ENCODE measurements at places on chromosomes 5 and 9.

- no peak for DNase-seq
Measured at GRCh38 chr9:88380118-88380517, 8.1 kb upstream of the SPIN1 start.

DNA sequence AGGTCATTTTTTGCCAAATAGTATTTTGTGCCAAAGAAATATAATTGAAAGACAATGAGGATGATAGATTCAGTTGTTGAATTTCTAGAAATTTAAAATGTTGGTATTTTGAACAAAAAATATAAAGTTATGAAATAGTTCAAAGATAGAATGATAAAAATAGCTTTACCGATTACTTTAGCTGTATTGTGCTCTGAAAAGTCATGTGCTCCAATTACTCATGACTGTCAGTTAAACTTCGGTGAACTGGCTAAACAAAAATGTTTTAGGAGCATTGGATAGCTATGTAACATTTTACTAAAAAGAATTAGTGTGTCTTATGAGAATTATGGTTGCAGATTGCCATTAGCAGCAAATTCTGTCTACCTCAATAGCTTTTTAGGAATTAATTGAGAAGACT, 177.3 kb upstream of the VCAN start:
- DNase-seq = no peak

GRCh38 chr5:123748239-123748638, 236.3 kb downstream of the CSNK1G3 start:
- DNase-seq = no peak

DNA sequence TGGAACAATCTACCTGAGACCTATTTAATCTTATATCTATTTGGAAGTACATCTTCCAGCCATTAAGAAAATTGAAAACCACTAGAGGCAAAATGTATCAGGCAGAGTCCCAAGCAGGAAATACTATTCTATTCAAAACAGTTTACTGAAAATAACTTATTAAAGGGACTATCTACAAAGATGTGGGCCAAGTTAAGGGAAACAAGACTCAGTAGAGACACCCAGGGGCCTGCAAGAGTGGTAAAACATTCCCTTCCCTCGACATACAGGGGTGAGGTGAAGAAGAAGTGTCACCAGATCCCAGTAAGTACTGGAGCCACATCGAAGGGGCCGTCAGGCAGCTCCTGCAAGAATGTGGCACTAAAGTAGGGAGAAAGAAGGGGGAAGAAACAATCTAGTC, 12.1 kb upstream of the NRG2 start:
- no peak for DNase-seq

DNA sequence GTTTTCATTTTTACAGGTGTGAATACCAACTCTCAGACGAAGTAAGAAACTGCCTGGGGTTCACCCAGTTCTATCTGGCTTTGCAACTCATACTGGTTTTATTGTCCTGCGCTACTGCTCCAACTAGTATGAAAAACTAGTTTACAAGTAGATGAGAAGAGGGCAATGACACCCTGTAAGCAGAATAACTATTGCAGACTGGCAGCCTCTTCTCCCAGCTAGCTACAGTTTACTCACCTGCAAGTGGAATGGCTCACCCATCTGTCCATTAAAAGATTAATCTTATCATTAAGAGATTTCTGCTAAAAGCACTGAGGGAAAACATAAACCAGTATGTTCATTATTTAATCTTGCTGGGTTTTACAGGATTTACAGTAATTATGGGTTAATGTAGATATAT, 113.4 kb downstream of the FRMD3 start:
- DNase-seq = no peak

DNA sequence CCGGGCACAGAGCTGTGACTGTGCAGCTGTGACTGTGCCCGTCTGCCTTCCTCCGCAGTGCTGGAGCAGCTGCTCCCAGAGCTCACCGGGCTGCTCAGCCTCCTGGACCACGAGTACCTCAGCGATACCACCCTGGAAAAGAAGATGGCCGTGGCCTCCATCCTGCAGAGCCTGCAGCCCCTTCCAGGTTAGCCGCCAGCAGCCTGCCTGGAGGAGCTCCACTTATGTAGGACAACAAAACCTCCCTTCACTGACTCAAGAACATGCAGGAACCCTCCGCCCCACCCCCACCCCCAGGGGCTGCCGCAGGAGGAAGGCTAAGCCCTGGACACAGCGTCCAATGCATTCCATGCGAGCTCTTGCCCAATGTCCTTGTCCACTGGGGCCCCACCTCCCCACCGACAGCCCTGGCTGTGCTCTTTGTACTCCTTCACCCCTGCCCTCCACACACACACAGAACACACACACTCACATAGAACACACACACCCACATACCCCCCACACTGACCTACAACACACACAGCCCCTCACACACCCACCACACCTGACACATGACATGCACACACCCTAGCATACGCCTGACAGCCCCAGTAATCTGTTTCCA, 27.9 kb downstream of the AFAP1L1 start:
- no peak for DNase-seq

DNA sequence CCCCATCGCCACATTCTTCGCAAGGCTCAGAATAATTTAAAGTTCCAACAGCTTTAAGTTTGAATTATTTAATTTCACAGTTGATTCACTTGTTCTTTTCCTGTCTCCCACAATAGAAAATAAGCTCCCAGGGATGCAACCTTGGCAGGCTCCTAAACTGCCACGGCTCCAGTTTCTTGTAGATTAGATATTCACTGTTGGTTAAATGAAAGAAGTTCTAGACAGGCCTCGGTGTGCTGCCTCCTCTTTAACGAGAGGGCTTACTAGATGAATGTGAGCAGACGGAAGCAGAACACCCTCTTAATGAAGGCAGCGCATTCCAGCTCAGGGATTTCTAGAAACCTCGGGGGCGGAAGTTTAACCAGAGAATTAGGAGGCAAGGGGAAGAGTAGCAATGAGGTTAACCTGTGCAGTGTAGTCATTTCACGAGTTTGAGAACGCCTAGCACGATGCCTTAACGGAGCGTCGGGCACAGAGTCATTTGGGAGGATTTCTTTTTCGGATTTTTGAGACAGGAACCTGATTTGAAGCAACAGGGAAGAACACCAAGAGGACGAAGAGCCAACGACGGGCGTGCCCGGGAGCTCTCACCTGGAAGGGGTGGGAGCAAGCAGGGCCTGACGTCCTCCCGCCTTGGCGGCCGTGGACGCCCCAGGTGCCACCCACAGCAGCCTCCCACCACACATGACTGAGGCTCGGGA, 637 bp upstream of the SMC5 start:
- peak; percentile 25 for DNase-seq

DNA sequence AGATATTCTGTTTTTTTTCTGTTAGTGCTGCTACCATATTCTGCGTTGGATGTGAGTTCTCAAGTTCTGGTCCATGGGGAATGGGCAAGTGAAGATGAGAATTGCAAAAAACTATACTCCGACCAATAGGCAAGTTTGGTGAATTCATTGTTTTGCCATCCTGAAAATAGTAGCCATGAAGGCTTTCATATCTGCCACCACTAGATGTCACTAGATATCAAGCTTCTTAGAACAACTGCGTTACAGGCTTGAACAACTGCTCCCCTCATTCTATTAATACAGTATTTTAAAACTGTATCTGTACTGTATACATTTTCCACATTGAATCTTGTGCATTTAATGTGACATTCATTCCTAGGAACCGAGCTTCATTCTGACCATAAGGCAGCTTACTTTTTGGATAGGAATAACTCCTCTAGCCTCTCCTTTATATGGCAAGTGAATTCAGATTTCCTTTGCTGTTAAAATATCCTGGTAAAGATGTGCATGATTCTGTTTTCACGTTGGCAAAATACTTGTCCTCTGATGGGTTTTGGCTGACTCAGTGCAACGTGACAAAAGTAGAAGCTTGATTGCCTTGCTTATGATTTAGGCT, 163.6 kb downstream of the SREK1 start:
- no peak for DNase-seq

GRCh38 chr5:164713682-164714081, 1208.3 kb downstream of the MAT2B start:
- no peak for DNase-seq

DNA sequence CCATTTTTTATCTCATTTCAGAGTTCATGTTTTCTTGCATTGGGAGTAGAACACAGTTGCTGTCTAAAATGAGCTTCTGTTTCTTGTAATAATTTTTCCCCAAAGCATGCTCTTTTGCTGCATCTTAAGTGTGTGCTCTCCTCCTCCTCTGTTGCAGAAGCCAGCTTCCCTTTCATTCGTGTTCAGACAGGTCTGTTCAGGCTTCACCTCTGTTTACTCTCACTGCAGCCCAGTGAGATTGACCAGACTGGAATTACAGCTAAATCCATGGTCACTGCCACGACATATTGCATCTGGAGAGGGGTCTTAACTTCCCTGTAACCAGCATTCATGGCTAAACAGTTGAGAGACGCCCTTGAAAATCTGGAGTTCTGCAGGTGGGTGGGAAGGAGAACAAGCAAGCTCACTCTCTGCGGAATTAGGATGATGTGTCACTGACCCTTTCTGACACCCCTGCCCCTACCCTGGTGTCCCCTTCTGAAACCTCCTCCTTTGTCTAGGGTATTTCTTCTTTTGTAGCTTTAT, 223.2 kb downstream of the FSTL4 start:
- no peak for DNase-seq

GRCh38 chr5:35159370-35159742, 70.9 kb downstream of the PRLR start:
- DNase-seq = no peak

DNA sequence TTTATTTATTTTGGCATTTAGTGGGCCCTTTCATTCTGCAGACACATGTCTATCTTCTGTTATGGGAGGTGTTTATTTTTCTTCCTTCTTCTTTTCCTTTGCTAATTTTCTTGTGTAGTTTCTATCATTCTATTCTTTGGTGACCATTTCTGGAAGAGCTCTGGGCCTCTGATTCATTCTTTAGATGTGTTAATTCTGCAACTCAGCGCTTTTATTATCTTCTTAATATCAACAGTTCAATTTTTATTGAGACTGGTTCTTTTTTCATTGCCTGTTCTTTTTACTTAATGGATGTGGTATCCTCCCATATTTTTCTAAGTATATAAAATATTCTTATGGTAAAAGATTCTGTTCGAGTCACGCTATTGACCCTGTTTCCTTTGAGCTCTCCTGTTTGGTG, 112.0 kb downstream of the HSPA4 start:
- no peak for DNase-seq

DNA sequence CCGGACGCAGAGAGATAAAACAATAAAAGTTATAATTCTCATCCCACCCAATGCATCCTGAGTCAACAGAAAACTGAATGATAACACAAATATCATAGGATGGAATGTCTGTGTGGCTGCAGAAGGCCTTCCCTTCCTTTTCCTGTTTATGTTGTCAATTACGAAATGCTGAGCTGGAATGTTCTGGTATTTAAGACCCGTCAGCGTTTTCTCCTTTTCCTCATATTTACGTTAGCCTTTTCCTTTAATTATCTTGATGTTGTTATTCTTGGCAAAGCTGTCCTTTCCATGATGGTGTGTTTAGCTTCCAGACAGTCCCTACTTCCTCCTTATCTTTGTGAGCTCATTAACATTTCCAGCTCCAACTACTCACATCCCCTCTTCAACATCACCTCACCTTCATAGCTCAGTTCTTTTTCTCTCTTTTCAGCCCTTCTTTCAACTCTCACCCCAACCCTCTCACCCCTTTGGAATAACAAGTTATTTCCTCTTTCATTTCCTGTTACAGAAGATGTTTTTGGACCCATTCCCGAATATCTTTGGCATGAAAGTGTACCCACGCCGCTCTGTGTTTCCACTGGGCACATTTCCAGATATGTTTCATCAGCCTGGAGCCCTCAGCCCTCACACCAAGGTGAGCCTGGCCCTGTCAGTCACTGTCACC, 221.6 kb downstream of the NR2F1-AS1 start:
- no peak for DNase-seq

DNA sequence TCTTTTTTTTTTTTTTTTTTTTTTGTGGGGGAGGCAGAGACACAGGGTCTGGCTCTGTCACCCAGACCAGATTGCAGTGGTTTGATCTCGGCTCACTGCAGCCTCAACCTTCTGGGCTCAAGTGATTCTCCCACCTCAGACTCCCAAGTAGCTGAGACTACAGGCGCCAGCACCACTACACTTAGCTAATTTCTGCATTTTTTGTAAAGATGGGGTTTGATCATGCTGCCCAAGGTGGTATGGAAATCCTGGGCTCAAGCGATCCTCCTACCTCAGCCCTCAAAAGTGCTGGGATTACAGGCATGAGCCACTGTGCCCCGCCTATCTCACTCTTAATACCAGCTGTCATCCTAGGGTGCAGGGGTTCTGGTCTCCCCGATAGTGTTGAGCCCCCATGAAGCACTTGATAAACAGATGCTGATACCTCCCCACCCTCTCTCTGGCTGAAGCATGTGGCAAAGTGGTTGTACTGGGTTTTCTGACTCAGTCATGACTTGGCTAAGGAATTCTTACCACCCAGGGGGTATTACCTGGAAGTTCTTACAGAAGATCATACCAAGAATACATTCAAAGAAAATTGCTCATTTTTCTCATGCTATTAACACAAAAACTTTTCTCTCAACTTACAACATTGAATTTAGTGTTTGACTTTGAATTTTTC, 110.2 kb upstream of the DAPK1 start:
- DNase-seq = no peak

GRCh38 chr9:115415450-115415849, 297.5 kb upstream of the TNC start:
- no peak for DNase-seq
